ENCODE measurements at places on chromosomes 4 and X.

GRCh38 chr4:107453987-107454386 is 266.0 kb downstream of the PAPSS1 start:
- no peak for DNase-seq

GRCh38 chr4:11624370-11624769 is 195.7 kb upstream of the HS3ST1 start:
- DNase-seq = no peak

GRCh38 chr4:112897543-112897942 is 151.9 kb upstream of the ANK2 start:
- no peak for DNase-seq

DNA sequence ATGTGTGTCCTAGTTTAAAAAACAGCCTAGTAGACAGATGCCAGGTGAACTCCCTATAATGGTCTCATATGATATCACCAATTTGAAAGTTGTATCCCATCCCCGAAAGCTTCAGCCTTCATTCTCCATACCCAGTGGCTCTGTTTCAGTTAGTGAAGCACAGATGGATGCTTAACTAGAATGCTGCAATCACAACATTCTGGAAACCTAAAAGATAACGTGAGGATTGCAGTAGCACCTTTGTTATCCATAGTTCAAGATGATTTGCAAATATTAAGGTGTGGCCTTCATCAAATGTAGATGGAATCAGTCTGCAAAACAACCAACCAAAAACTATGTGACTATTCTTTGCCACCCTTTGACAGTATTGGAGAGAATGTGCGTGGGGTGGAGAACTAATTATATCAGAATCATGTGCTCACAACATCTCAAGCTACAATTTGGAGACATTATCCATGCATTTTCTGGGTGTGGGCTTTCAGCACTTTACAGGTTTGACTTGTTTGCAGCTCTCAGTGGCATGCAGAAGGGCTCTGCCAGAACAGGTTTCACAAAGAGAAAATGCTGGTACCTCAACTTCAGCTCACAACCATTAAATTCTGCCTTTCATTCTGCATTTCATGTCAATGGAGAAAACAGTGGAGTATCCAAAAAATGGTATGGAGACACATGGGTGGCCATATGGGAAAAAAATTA is 18.3 kb upstream of the PPID start:
- peak; percentile 54 for DNase-seq

DNA sequence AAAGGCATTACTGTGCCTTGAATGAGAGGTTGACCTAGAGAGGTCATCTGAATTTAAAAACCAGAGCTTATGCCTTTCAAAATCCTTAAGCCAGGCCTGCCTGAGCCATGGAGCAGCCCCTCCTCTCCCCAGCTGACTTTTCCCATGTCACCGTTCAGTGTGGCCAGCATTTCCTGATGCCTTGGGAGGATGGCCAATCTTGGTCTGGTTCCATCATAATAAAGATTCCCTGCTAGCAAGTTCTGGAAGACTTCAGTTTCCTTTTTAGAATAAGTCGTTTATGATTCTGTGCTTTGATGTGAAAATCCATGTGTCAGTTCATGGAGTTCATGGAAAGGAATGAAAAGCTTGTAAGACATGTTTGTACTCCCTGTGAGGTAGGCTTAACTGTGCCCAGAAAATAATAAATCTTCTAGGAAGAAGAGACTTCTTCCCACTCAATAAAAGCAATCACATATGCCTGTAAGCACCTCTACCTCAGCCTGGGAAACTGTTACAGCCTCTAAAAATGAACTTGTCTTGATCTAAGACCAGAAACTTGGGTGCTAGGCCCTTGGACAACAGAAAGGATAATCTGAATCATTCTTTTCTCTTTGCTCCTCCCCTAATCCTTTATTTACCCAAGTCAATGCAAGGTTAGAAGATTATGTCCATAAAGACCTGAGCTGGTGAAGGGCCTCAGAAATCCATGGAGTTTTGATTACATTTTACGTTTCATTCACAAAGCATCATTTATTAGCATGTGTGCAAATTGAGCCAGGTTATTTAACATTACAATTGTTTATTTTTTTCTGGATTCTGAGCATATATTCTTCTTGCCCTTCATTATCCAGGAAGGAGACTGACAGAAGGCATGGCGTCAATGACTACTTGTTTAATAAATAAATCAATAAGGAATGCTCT is 84.0 kb upstream of the TBC1D9 start:
- no peak for DNase-seq

GRCh38 chr4:155722816-155723499 is 35.9 kb upstream of the GUCY1B1 start:
- DNase-seq = no peak

GRCh38 chr4:79540143-79540542 is 132.1 kb upstream of the GK2 start:
- peak; percentile 33 for DNase-seq

- DNase-seq = no peak
Measured at GRCh38 chrX:155535866-155536265, 76.9 kb downstream of the TMLHE start.

DNA sequence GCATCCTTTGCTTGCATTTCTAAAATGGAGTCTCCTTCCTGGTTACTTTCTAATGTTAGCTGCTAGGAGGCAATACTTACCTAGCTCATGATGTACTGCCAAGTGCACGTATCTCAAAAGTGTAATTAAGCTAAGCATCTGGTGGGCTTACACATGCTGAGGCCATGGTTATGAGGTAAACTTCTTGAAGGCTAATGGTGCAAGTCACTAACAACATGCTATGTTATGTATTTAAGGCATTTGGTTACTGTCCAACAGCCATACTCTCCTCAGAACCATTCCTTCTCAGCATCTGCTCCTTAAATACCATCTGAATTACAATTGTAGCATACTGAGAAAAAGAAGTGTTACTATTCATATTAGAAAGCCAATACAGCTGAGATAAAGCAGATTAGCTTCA is 318.6 kb upstream of the BMP3 start:
- no peak for DNase-seq

DNA sequence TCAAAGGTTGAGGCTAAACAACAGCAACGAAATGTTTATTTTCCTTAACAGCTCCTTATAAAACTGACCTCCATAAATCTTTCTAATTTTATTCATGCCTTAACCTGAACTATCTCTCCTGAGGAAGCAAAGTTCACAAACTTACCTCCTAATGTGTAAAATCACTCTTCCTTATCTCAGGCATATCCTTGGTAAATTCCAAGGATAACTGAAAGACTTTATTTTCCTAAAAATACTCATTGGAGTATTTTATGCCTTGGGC is 197.4 kb downstream of the NWD2 start:
- DNase-seq = no peak

- DNase-seq = no peak
Measured at GRCh38 chrX:130846746-130847145, 56.3 kb downstream of the ENOX2 start.

DNA sequence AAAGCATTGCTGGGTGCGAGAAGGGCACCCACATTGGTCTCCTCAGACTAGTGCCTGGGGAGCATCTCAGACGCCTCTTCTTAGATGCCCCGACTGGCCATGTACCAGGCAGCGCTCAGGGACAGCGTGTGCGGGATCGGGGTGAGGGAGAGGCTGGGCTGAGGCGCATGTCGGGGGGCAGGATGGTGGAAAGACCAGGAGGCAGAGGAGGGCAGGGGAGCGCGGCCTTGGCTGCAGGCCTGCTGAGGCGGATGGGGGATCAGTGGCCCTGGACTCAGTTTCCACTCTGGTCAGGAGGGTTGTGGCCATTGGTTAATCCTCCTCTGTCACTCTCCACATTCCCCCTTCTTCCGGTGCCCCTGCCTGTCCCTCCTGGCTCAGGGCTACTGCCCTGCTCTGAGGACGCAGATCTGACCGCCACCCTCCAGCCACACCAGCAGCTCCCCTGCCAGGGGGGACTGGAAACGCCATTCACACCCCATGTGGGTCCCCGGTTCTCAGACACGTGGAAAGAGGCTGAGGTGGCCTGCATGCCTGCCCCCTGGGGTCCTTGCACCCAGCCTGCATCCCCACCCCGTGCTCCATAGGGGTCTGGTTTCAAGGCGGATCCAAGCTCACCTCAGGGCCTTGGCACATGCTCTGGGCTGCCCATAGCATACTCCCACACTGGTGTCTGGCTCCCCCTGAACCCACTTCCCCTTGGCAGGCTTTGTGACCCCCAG is 105.9 kb downstream of the CPZ start:
- DNase-seq = no peak

GRCh38 chr4:26736621-26737020 is 124.0 kb upstream of the STIM2 start:
- DNase-seq = no peak

DNA sequence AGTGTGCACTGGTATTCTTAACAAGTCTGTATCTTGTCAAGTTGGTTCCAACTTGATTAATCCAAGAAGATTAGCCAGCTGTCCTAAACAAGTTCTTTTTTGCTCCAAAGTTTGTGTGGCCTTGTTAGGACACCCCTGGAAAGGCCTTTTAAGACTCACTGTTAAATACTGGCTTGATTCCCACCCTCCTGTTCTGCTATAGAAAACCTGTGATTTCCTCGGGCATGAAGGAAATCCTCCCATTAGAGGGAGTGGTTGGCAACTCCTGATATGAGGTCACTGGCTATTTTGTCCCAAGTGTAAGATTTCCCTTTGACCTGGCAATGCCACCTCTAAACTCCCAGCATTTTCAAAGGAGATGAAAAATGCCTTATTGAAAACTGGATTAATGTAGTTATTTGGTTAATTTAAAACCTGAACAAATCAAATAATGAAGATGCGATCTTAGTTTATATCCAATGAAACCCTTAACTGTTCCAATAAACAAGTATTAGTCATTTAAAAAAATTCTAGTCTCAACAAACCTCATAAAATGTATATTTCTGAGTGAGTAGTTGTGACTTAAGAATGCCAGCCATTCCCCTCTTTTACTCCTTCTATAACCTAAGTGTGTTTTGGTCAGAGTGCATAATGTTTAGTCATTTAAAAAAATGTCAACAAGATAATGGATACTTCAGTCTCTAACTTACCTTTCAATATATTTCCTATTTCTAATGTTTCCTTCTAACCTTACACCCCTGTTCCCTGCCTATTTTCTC is 94.4 kb downstream of the NPNT start:
- no peak for DNase-seq

DNA sequence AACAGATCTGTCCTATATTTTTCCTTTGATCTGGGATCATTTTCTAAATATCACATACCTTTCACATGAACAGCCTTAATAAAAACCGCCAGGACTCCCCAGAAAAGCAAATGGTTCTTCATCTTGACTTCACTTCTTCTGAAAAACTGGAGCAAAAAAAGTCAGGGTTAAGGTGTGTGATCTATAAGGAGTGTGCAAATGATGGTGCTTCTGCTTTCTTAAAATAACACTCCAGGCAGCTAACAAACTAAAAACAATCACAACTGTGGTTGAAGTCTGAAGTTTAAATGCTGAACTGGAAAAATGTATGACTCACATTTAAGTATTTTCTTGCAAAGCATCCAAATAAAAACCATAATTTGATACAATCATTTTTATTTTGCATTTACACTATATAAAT is at the start of gene JCHAIN:
Gene JCHAIN (minus strand): TSS at position 140 of the 400 bp plus-strand sequence. CDS start 18 bp downstream, at position 122.
- no peak for DNase-seq

DNA sequence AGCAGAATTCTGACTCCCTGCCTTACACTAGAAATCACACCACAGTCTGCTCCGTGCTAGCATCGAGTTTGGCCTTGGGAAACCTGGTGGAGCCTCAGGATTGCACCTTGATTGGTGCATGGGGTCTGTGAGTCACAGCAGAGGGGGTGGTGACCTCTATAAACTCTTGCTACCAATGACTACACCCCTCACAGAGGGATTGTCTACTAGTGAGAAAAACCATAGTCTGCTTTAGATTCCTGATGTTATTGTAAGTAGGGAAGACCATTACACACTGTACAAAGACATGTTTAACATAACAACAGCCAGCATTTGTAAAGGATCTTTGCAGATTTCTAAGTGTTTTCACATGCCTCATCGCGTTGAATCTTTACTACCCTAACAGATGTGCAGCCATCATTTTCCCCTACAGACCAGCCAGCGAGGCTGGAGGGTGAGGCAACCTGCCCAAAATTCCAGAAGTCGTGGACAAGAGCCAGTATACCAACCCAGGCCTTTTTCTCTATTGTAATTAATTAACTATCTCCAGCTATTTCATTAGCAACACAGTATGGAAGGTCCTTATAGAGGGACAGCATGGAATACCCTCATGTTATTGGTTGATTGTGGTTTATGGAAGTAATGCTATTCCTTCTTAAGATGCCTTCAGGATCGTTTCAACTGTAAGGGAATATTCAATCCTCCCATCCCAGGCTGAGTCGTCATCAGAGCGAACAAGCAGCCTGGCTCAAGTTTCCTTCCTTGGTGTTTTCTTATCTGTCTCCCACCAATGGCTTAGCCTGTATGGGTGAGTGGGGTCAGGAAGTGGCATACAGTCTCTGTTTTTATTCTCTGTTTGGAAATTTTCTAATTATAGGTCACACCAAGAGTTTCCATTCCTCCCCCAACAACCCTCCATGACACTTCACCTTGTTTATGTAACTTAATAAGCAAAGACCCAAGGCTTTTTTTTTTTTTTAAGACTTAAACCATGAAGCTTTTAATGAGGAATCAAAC is 55.9 kb upstream of the KDR start:
- no peak for DNase-seq

GRCh38 chr4:182065255-182065654 is 177.9 kb upstream of the TENM3 start:
- no peak for DNase-seq

DNA sequence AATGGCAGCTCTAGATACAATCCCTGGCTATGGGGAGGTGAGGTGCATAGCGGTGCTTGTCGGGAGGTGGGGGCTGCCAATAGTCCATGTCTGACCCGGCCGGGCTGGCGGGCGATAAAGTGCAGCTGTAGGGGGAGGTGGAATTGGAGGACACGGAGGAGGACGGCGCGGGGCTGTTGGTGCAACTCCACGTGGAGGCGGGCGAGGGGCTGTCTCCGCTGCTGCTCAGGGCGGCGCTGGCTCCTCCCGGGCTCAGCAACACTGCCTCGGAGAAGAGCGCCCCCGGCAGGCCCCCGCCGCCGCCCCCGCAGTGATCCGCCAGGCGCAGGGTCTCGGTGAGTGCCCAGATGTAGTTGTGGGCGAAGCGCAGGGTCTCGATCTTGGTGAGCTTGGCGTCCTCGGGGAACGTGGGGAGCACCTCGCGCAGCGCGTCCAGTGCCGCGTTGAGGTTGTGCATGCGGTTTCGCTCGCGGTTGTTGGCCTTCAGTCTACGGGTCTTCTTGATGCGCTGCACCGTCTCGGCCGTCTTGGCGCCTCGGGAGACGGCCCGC is 1.3 kb downstream of the NEUROG2 start:
- DNase-seq = peak; percentile 20

DNA sequence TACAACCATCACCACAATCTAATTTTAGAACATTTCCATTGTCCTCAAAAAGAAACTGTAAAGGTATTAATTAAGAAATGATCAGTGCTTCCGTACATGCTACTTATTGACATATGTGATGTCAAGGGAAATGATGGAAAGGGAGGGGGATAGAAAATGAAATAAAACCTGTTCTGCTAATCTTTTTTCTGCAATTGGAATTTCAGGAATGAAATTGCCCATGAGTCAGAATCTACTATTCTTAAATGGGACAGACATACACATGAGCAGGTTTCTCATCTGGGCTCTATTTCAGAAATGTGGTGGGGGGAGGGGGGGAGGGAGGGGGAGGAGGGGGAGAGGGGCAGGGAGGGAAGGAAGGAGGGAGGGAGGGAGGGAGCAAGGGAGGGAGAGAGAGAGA is 91.0 kb downstream of the SHROOM4 start:
- no peak for DNase-seq
